Chondrocyte (in vitro differentiated cells): ENCODE measurements at places on chromosomes 1 and 21. TPM values are rescaled to one million over a fixed set of nuclear protein-coding genes. Genes with fewer than 3 reads are reported as not detected.

GRCh38 chr1:230165536-230165935 is 98.5 kb downstream of the GALNT2 start:
- DNase-seq = no peak

- DNase-seq = peak; percentile 55
These were observed 117.9 kb downstream of the PRDM2 start for GRCh38 chr1:13817906-13818305.

DNA sequence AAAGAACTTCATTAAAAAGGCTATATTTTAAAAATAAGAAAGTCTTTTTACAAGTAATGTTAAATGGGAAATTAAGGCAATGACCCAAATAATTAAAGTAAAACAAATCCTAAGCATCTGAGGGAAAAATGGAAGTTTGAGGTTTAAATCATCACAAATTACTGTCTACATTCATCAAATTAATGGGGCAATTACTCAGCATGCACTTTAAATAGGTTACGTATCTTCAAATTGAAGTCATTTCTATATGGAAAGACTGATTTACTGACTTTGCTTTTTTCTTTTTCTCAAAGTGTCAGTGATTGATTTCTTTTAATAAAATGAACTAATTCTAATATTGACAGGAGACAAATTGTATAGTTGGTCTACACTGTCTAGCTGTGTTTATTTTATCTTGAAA is 1452.3 kb downstream of the NCAM2 start:
- no peak for DNase-seq

DNA sequence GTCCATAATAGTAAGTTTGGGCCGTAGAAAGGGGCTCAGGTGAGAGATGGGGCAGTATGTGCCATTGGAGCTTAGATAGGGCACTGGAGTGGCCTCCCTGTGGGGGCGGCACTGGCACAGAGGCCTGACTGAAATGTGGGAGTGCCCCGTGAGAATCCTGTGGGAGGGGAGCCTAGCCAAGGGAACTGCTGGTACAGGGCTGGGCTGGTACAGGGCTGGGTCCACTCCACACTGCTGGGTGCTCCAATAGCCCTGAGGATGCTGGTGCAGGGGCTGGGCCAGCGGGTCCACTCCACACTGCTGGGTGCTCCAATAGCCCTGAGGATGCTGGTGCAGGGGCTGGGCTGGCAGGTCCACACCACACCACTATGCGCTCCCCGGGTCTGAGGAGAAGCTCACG is 44.8 kb upstream of the PWP2 start:
- no peak for DNase-seq

- no peak for DNase-seq
These were observed 157.7 kb downstream of the ROR1 start for GRCh38 chr1:63931468-63931867.

- DNase-seq = peak; percentile 79
These were observed 688 bp downstream of the PTTG1IP start for GRCh38 chr21:44872649-44873355.

DNA sequence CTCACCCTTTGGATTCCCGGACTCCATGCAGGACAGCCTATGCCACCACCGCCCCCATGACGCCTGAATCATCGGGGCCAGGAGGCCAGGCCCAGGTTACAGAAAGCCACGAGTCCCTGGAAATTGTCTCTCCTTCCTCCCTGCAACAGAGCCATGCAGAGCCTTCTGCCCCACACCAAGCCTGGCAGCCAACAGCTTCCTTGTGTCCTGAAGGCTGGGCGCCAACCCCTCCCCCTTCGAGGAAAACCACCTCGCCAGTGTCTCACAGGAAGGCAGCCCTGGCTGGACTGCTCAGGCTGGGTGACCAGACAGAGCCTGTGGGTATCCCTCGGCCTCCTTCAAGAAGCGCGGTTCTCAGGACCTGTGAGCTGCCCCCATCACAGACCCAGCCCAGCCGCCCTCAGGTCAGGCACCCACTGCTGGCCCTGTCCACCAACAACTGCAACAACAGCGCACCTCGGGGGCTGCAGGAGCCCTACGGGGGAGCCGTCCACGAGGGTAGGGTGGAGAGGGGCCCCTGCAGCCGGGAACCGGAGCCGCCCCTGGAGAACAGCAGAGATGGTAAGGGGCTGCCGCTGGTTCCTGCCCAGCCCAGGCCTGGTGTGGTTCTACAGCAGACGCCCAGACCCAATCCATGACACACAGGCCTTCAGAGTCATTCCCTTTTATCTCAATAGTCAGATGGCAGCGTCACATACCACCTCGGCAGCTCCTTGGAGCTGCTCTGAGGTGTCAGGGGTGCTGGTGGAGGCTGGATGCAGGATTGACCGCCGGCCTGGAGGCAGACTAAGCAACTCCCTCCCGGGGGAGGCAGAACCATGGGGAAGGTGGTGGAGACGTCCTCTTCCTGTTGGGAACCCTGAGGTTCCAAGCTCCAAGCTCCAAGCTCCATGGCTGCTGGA is 23.7 kb downstream of the KIAA1614 start:
- peak; percentile 91 for DNase-seq

- no peak for DNase-seq
These were observed 13.3 kb downstream of the PMF1 start for GRCh38 chr1:156226116-156226538.

DNA sequence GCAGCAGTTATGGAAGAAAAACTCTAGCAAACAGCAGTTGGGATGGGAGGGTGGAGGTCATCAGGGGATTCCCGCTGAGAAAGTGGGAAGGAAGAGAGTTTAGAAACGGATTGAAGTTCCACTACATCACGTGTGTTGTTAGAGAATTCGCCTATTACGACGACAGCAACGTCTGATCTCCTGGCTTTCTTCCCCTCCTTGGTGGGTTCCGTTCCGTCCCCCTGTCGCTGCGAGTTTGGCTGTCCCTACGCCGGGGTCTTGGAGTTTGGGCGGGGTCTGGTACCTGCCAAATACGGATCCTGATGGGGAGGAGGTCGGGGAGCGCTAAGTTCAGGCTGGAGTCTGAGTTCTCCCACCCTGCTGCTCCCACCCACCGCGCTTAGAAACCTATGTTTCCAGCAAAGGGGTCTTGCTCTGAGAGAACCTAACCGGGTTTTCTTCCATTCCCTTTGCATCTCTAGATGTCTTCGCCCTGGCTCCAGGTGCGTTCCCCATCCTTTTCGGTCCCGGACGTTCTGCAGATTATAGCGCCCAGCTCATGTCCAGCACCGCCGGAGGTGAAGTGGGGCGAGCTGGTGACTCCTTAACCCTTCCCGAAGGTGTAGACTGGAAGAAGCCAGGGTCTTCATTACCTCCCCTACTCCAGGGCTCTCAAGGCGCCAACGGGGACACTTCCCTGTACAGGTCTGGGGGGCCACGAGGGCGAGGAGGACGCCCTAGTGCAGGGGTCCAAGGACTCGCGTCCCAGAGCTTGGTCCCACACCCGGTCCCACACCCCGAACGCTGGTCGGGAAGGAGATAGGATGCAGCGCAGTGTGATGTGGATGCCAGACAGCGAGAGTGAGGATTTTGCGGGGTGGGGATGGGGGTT is 641 bp upstream of the KCNK2 start:
- DNase-seq = no peak

DNA sequence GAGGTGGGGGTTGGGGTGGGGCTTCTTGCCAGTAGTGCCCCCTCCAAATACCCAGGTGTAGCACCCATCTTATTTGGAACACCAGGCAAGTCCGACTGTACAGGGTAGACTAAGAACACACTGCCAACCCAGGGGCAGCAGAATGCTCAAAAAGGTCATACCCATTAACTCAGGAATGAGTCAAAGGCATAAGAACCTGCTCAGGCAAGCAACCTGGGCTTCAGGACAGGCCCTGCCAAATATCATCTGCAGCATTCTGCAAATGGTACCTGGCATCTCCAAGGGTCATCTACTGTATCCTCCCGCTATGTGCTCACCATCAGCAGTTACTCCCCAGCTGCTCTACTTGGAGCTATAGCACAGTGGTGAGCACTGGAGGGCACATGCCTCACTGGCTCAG is 19.4 kb downstream of the PEA15 start:
- DNase-seq = no peak

DNA sequence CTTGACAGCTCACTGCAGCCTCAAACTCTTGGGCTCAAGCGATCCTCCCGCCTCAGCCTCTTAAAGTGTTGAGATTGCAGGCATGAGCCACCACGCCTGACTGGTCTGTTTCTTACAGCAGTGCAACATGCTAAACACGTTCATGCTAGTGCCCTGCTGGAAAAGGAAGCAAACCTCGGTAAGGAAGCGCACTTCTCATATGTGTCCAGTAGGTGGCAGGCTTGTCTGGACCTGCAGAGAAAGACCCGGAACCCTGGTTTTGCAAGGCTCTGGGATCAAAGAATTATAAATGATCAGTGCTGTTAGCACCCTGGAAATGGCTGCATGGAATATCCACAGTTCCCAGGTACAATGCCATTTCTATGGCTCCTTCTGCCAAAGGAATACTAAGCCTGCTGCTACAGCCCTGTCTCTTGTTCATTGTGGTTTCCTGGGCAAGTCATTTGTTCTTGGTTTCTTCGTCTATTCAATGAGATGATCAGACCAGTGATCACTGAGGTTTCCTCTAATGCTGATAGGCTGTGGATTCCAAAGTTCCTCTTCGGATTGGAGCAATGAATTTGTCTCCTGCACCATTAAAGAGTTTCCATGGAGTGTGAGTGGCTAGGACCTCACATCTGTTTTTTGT is 15.9 kb downstream of the RNU5D-1 start:
- DNase-seq = no peak

Gene CNR2
- total RNA-seq = not detected in 3 replicates

Gene AMY1A
- not detected in 3 replicates for total RNA-seq

Gene TRABD2B
- 0.44 to 0.90 TPM (median 0.68 TPM) in 3 replicates for total RNA-seq

Gene DENND2C
- total RNA-seq = 3.0 to 3.8 TPM (median 3.3 TPM) in 3 replicates

Gene TEKT2
- total RNA-seq = 0.17 TPM in 1 of 3 replicates, not detected in the others

Gene CASQ1
- 0.23 to 0.25 TPM in 2 of 3 replicates, not detected in the other for total RNA-seq

Gene NKAIN1
- total RNA-seq = 2.9 to 3.8 TPM (median 3.5 TPM) in 3 replicates
